Activated effector memory CD4-positive, alpha-beta T cell treated with anti-CD3 and anti-CD28 coated beads, Interleukin-2, amount 50 U/mL, for 16 hours (primary cell): ENCODE measurements at places on chromosomes 12 and 14.

DNA sequence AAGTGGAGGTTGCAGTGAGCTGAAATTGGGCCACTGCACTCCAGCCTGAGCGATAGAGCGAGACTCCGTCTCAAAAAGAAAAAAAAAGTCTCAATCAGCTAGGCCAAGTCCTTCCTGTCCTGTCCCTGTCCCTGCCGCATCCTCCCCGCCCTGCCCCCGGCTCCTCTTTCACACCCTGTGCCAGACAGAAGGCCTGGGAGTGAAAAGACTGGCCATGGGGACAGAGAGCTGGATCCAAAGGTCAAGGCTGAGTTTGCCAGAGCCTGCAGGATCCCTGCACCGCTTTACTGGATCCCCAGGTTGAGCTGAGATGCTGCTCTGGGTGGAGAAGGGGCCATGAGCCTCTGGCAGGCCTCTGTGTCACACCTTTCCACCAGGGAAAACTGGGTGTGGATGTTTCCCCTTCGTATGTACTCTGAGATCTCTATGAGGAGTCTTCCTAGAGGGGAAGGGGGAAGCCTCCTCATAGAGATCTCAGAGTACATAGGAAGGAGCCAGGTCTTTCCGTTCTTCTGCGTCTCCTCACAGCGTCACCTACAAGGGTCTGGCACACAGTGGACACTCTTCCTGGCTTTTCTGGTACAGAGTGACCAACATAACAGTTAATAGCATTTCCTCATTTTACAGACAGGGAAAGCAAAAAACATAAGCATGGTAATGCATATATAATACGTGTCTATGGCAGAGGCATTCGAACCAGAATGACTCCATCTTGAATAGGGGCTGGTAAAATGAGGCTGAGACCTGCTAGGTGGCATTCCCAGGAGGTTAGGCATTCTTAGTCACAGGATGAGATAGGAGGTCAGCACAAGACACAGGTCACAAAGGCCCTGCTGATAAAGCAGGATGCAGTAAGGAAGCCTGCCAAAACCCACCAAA, 35.1 kb downstream of the NINJ2 start:
- DNase-seq = peak; percentile 33

GRCh38 chr12:82130762-82131161, 227.4 kb downstream of the CCDC59 start:
- DNase-seq = no peak

GRCh38 chr12:26271024-26271423, 75.7 kb downstream of the SSPN start:
- DNase-seq = no peak

- DNase-seq = no peak
Measured at GRCh38 chr12:103288016-103288415, 207.8 kb downstream of the C12orf42 start.

- DNase-seq = no peak
Measured at GRCh38 chr12:80415466-80415865, 28.6 kb upstream of the PTPRQ start.

- no peak for DNase-seq
Measured at GRCh38 chr14:29126361-29126760, 359.8 kb downstream of the FOXG1 start.

GRCh38 chr12:83823386-83824045, 1089.1 kb downstream of the SLC6A15 start:
- DNase-seq = peak; percentile 65

GRCh38 chr14:24508155-24508840, at the start of gene CMA1:
CMA1 (minus strand) TSS chr14:24508265; CDS start chr14:24508235, 30 bp downstream.
- DNase-seq = no peak

- DNase-seq = no peak
Measured at GRCh38 chr12:112025808-112026375, 12.7 kb downstream of the ERP29 start.

- no peak for DNase-seq
Measured at GRCh38 chr14:68246074-68246785, 426.7 kb downstream of the RAD51B start.

DNA sequence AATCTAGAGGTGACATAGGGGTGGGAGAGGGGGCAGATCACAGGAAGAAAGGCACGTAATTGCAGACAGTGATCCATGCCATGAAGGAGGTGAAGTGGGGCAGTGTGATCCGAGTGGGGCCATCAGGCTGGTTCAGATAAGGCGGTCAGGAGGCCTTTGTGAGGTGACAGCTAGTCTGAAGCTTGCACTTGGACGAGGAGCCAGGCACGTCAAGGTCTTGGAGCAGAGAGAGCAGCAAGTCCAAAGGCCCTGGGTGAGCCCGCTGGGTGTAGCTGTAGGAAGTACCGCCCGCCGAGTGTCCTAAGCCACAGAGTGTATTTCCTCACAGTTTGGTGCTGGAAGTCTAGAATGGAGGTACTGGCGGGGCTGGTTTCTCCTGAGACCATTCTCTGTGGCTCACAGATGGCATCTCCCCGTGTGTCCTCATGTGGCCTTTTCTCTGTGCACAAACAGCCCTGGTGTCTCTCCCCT, 23.6 kb downstream of the RHOF start:
- no peak for DNase-seq

DNA sequence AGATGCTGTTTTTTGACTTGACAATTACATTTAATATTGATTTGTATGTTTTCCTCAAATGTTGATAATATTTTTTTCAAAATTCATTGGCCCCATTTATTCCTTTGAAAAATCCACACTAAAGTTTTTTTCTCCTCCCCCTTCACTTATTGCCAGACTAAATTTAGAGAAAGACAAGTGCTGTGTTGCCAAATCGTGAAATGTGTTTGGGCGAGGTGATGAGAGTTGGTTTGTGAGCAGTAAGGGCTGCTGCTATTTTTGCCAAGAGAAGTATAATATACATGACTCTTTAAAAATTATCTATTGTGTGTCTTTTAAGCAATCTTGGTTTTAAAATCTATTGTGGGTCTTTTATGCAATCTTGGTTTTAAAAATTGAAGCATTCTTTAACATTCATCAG, 188.9 kb downstream of the PPFIA2 start:
- no peak for DNase-seq

DNA sequence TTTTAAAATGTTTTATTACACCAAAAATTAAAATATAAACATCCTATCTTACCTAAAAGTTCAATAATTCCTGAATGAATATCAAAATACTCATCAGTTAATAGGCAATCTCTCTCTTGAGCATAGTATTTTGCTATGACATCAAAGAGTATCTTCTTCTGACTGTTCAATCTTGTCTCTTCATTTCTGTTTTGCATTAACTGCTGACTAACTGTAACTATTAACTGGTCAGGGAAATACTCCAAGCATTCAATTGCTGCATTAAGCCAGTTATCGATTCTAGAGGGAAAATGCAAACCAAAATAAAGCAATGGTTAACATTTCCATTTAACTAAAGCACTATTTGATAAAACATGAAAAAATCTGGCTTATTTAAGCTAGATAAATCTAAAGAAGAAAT, 13.4 kb downstream of the DEPDC4 start:
- no peak for DNase-seq

GRCh38 chr12:27769142-27769673, 10.8 kb upstream of the KLHL42 start:
- DNase-seq = no peak

DNA sequence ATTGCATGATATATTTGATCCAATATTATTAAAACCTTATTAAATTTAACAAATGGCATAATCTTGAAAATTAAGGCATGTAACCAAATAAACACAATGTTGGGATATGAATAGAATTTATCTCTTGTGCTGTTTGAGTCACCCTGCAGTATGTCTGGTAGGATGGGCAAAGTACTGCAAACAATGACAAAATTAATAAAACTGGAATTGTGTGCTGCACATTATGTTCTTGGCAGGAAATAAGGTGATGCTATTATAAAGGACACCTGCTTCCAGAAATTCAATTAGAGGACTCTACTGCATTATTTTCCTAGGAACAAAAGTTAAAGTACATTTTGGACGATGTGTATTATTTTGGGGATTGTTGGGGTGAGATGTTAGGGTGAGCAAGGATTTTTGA, 132.7 kb downstream of the PPFIA2 start:
- DNase-seq = no peak

- no peak for DNase-seq
Measured at GRCh38 chr14:62213516-62213915, 451.3 kb downstream of the SNAPC1 start.

- DNase-seq = peak; percentile 44
Measured at GRCh38 chr14:90428676-90429075, 31.8 kb downstream of the CALM1 start.

GRCh38 chr12:77060883-77061240, 4.5 kb downstream of the E2F7 start:
- DNase-seq = no peak
